ENCODE measurements at places on chromosomes 16 and 17.

GRCh38 chr16:64074706-64075105, 1047.2 kb downstream of the CDH11 start:
- DNase-seq: no peak

DNA sequence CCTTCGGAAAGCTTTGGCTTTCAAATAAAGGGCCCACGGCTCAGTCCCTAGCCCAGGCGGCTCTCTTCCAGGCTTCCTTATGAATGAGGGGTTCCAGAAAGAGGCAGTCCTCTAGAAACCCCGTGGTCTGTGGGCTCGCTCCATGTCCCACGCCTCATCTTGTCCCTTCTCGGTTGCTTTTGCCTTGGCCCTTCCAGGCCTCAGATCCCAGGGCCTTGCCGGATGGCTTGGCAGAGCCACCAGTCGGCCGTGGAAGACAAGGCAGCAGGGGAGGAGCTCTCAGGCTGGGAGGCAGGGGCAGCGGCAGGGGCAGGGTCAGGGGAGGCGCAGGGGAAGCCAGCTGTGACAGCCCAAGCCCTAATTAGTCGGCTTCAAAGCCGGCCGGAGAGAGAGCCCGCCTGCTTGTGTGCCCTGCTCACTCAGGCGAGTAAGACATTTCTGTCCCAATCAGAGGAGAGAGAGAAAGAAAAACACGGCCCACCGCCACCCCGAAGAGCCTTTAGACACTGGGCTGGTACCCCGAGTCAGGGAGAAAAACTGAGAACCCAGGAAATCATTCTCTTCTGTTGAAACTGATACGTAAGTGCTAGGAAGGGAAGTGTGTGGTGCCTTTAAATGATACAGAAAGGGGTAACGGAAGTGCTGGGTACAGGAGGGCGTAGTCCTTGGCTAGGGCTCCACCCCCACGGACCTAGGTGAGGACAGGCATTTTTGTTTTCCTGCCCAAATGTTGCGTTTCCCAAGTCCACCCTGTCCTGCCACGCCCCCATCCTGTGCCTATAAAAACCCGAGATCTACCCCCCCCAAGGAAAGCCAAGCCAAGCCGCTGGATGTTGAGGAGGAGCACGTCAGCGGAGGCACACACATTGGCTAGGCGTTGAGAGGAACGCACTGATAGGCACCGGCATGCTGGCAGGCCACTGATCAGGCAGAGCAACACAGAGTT, 27.8 kb upstream of the MEIOC start:
- no peak for DNase-seq

- DNase-seq: no peak
These were observed 119.7 kb upstream of the MYOCD start for GRCh38 chr17:12545877-12546513.

DNA sequence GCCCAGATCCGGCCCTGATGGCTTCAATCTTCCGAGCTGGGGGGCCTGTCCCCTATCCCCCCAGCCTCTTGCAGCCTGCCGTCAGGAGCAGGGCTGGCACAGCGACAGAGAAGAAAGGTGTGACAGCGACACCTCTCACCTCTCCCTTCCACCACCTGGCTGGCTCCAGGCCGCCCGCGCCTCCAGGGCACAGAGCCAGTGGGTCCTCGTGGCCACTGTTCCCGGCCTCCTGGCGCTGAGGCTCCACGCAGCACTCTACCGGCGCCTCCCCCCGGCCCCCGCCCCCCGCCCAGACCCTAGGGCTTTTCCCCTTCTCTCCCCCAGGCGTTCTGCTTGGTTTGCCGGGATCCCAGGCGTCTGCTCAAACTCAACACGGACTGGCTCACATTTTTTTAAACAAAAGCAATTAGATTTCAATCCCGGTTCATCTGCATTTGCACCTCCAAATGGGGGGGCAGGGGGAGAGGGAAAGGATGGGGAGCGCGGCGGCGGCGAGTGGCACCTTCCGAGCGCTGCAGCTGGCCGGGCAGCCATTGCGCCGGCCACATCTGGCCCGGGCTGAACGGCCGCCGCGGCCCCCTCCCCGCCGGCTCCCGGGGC, 12.8 kb upstream of the CBX8 start:
- DNase-seq: no peak

DNA sequence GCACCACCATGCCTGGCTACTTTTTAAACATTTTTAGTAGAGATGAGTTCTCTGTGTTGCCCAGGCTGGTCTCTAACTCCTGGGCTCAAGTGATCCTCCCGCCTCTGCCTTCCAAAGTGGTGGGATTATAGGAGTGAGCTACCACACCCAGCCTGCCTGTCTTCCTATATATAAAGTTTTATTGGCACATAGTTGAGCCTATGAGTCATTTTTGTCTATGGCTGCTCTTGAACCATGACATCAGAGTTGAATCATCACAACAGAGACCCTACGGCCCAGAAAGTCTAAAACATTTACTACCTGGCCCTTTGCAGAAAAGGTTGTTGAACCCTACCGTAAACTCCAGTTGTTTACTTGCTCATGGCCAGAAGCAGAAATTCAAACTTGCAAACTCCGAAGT, 7.9 kb downstream of the SEPTIN12 start:
- DNase-seq: no peak

- DNase-seq: peak; percentile 59
These were observed 23.5 kb upstream of the NXPH3 start for GRCh38 chr17:49552070-49552751.

GRCh38 chr17:29616300-29617048, 6.2 kb downstream of the CORO6 start:
- no peak for DNase-seq

DNA sequence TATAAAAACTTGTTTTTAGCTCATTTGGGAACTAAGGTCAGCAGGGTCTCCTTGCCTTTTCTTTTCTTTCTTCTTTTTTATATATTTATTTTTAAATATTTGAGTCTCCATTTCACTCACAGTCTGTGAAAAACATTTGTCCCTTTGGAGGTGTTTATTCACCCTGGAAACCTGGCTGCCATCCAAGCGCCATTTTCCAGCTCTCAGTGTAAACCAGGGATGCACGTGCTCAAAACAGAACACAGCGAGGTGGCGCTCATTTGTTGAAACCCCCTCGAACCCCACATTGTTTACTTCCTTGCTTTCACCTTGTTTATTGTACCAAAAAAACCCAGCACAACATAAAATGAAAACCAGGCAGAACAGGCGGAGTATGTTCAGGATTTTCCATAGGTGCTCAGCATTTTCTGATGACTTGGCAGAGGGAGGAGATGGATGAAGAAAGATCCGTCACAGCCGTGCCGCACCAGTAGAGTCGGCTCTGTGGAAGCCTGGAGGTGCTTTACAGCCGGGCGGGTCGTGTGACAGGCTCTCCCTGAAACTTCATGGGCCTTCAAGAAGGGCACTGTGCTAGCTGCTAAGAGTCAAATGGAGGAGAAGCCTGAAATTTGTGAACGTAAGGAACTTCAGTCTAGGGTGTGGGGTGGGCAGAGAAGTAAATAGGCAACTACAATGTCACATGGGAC, 284.4 kb downstream of the FOXL1 start:
- DNase-seq: no peak

DNA sequence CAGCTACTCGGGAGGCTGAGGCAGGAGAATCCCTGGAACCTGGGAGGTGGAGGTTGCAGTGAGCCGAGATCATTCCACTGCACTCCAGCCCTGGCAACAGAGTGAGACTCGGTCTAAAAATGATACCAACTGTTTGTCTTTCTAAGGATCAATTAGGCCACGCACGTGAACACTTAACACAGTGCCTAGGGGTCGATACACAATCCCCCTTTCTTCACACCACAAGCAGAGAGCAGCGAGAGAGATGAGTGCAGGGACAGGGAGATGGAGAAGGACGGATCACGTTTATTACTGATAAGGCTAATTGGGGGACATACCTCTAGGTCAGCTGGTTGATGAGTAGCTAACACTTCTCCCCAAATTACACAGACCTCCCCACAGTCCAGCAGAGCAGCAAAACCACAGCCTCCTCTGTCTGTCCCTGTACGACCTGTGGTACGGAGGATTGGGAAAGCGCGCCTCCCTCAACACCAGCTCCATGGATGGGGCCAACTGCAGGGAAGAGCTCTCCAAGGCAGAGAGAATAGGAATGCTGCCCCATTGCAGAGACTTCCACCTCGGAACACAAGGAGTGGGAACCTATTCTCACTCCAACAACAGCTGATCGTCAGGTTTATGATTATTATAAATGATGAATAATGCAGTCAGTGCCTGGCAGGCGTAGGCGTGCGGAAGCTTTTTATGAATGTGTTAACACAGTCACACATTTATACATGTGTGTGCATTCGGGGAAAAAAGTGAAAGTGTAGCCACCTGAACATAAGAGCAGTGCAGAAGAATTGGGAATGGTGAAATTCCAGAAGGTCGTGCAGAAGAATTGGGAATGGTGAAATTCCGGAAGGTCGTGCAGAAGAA, 155.1 kb downstream of the C16orf95 start:
- DNase-seq: no peak

Data from ascending aorta (tissue), 2 donors.